ENCODE measurements at places on chromosomes 11 and 22. TPM values are rescaled to one million over a fixed set of nuclear protein-coding genes. Genes with fewer than 3 reads are reported as not detected.

- H3K36me3 ChIP-seq: no peaks in the 10 kb centered on the region
- H3K27me3 ChIP-seq: peaks cover 2% of the 10 kb centered on the region
- no peak for DNase-seq
- peaks cover 23% of the 10 kb centered on the region for H3K4me1 ChIP-seq
- no peak overlapping the region for H3K27ac ChIP-seq
Observed at GRCh38 chr11:112513417-112513816, 252.8 kb upstream of the PLET1 start.

- H3K4me3 ChIP-seq: no peak overlapping the region
- peaks cover 5% of the 10 kb centered on the region for H3K27me3 ChIP-seq
- no peaks in the 10 kb centered on the region for H3K36me3 ChIP-seq
- no peak for DNase-seq
- H3K27ac ChIP-seq: no peak overlapping the region
Observed at GRCh38 chr11:45560913-45561281, 104.5 kb downstream of the CHST1 start.

GRCh38 chr22:38072322-38073149 lies 11.4 kb downstream of the SLC16A8 start:
- no peak overlapping the region for H3K27ac ChIP-seq
- no peaks in the 10 kb centered on the region for H3K4me1 ChIP-seq
- H3K36me3 ChIP-seq: peaks cover 16% of the 10 kb centered on the region
- H3K27me3 ChIP-seq: no peaks in the 10 kb centered on the region
- DNase-seq: no peak

DNA sequence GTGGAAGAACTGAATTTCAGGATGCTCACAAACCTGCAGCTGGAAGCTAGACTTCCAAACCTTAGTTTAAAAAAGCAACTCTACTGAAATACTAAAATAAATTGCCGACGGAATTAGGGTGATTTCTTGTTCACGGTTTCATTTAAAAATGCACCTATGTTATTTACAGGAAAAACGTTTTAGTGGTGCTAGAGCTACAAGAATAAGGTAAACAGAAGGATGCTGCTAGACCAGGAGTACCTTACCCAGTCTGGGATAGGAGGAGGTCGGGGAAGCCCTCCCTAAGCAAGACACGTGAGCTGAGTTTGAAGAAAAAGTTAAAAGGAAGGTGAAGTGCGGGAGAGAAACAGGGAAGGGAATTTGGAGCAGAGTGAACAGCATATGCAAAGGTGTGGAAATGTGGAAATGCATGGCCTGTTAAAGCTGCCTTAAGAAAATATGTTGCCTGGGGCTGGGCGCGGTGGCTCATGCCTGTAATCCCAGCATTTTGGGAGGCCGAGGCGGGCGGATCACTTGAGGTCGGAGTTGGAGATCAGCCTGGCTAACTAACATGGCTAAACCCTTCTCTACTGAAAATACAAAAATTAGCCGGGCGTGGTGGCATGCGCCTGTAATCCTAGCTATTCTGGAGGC lies 1.4 kb upstream of the FTH1 start:
- H3K4me1 ChIP-seq: peaks cover 67% of the 10 kb centered on the region
- peak overlapping the region; percentile 93 for H3K27ac ChIP-seq
- peak overlapping the region; percentile 84 for H3K4me3 ChIP-seq
- H3K27me3 ChIP-seq: no peaks in the 10 kb centered on the region

GRCh38 chr11:112388496-112388895 lies 127.8 kb upstream of the PLET1 start:
- no peaks in the 10 kb centered on the region for H3K27me3 ChIP-seq
- no peak overlapping the region for H3K4me3 ChIP-seq
- no peaks in the 10 kb centered on the region for H3K4me1 ChIP-seq
- H3K27ac ChIP-seq: no peak overlapping the region
- peaks cover 7% of the 10 kb centered on the region for H3K36me3 ChIP-seq

GRCh38 chr11:34169686-34170085 lies 64.3 kb downstream of the NAT10 start:
- H3K4me3 ChIP-seq: no peak overlapping the region
- DNase-seq: no peak
- no peaks in the 10 kb centered on the region for H3K36me3 ChIP-seq
- H3K27me3 ChIP-seq: no peaks in the 10 kb centered on the region
- peaks cover 1% of the 10 kb centered on the region for H3K4me1 ChIP-seq

Gene OR52I1
- total RNA-seq: not detected

Data from activated CD4-positive, alpha-beta memory T cell treated with anti-CD3 and anti-CD28 coated beads for 36 hours (primary cell).